ENCODE measurements at places on chromosomes 2 and 18.

- DNase-seq: peak; percentile 21
Measured at GRCh38 chr2:97870396-97870843, 125.3 kb downstream of the TMEM131 start.

DNA sequence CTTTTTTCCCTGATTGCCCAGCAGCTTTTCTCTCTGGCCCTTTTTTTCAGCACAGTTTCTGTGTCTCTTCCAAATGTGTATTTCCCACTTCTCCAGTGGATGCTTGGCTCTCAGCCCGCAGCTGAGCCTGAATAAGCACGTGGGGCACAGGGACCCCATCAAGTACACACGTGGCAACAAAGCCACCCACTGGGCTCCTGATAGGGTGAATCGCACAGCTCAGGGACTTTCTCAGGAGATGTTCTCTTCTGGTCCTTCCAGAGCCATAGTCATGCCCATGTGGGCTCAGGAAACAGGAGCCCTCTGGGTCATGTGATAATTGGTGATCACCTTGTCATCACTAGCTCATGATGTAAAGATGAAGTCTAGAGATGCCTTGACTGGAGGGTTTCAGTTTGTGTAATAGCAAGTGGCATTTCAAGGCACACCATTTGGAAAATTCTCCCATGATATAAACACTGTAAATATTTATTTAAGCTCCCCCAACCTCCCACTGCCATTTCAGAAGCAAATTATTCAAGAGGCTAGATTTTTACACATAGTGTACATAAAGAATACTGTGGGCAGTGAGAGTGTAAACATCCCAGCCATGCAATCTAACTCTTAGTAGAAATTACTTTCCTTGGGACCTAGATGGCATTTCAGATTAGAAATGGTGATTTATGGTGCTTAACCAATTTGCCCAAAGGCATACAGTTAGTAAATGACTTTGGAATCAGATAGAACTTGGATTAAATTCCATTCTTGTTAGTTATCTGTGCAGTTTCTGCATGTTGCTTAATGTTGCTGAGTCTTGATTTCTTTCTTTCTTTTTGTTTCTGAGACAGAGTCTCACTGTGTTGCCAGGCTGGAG, 597.5 kb downstream of the SLC4A3 start:
- peak; percentile 44 for DNase-seq

- DNase-seq: peak; percentile 34
Measured at GRCh38 chr2:85326406-85327159, 1.2 kb downstream of the TGOLN2 start.

- DNase-seq: no peak
Measured at GRCh38 chr18:10475654-10476291, 21.3 kb downstream of the APCDD1 start.

DNA sequence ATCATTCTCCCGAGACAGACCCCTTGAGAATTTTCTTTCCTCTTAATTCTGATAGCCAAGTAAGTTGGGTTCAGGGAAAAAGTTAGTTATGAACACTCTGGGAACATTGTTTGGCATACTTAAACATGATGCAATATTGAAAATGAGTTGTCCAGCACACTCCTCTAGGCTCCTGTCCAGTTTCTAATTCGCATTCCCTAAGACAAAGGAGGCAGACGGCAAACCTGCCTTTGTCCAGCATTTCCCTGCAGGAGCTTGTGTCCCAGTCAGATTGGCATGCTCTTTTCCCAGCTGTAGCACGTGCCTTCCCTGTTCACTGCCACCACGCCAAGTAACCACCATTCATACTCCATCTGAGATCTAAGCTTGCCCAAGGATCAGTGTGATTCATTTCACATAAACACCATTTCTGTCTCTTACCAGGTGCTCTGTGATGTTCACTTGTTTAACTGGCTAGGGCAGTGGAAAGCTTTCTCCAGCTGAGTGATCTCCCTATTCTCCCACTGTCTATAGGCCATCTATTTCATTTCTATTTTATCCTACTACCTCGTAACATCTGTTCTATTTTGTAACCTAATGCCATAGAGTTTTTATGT, 150.0 kb upstream of the EPB41L3 start:
- DNase-seq: no peak

GRCh38 chr2:95274291-95275150, at the start of gene PROM2:
Gene PROM2, plus strand, starts transcription at chr2:95274449. Its CDS starts 137 bp downstream, at chr2:95274586.
- peak; percentile 98 for DNase-seq

DNA sequence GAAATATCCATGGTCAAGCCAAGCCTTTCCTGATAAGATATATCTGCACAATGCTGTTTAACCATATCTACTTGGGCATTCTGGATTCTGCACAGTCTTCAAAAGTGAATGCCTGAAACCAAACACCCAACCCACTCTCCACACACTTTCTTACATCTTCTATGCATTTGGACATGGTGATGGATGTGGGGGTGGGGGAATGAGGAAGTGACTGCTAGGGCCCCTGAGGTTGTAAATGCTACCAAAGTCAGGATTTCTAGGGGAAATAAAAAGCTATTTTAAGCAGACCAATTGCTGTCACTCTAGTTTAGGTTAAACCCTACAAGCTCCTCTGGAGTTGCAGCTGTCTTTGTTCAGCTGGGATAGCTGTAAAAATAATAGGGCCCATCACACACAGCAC, 26.7 kb upstream of the TGFA start:
- no peak for DNase-seq

DNA sequence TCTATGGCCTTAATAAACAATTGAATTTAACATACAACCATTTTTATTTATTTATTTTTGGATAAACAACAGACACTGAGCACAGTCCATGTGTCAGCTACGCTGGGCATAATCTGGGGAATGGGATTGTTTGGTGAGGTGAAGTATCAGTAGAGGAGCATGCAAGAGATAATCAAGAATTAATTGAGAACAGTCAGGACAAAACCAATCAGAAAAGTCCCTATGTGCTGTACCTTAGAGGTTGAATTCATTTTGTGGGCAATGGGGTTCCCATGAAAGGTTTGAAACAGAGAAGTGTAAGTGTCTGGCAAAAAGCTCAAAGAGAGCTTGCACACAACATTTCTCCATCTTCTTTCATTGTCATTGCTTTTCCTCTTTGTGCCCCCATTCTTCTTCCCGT, 198.2 kb downstream of the RNF144A start:
- no peak for DNase-seq

GRCh38 chr2:21052044-21052443, 8.2 kb upstream of the APOB start:
- DNase-seq: no peak

DNA sequence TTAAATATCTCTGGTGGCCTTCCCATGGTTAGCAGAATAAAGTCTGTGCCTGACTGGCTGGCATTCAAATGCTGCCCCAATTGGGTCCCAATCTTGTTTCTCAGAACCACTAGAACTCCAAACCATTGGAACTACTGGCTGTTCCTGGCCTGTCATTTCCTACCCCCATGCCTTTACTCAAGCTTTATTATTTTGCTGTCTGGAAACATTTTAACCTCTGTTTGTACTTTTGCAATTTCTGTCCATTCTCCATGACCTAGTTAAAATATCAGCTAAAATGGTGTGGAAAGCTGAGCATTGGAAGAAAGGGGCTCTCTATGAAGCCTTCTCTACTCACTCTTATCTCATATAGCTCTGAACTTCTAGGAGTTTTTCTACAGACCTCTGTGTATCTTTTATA, 38.7 kb downstream of the RAPGEF4 start:
- DNase-seq: no peak

DNA sequence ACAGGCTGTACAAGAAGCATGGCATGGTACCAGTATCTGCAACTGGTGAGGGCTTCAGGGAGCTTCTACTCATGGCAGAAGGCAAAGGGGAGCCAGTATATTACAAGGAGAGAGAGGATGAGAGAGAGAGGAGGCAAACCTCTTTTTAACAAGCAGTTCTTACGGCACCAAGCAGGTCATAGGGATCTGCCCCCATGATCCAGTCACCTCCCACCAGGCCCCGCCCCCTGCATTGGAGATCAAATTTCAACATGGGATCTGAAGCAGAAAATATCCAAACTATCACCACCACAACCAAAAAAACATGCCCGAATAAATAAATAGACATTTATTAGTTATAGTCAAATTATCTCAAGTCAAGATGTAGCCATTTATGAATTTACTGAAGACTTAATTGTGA, 14.5 kb upstream of the SLC35F5 start:
- no peak for DNase-seq

- no peak for DNase-seq
Measured at GRCh38 chr2:205089958-205090357, 544.7 kb downstream of the PARD3B start.

DNA sequence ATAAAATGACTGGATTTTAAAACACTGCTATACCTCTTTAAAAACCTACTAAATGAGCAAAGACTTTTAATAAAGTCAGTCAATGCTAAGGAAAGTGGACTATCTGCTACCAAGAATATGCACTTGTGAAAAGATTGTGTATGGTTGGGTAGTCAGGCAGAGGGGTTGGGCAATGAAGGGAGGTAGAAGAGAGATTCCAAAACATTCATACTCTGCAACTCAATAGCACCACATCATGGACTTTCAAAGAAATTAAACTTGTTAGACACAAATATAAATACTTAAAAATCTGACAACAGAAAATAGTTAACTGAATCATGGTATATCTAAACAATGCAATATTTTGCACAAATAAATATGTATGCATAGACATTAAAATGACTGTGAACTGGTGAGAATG, 139.9 kb upstream of the MAPRE2 start:
- no peak for DNase-seq

GRCh38 chr2:127256381-127256780, 36.3 kb upstream of the CYP27C1 start:
- DNase-seq: no peak

DNA sequence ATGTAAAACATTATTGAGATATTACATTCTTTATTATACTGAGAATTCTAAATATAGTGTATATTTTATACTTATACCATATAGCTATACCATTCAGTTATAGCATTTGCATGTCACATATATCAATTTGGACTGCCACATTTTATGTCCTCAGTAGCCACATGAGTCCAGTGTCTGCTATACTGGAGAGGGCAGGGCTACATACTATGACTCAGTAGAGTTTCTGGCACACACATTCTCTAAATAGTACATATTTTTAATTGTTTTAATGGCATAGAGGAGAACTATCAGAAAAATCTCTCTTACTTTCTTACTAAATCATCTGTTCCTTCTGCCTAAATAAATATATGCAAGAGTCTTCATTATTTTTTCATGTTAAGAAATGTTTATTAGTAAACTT, 55.4 kb upstream of the COL5A2 start:
- no peak for DNase-seq

DNA sequence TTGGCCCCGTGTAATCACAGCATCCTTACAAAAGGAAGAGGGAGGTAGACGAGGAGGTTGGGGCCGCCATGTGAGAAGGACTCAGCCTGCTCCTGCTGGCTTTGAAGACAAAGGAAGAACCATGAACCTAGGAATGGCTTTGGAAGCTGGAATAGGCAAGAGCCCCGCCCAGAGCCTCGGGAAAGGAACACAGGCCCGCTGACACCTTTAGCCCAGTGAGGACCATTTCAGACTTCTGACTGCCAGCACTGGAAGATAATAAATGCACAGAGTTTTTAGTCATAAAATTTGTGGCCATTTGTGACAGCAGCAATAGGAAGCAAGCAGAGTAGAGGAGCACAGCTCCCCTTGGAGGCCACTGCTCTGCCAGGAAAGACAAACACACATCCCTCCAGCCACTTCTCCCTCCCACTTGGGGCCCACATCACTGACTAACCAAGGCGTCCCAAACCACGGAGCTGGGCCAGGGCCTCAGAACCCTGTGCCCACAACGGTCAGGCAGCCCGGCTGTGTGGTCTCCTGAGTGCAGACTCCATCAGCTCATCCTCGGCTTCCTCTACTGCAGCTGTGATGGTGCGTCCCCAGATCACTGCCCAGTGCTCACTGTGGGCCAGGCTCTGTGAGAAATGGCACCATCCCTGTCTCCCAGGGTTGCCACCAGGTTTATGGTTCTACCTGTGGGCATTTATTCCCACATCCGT, 39.7 kb downstream of the TFCP2L1 start:
- DNase-seq: no peak

- no peak for DNase-seq
Measured at GRCh38 chr18:71136487-71136886, 847.6 kb downstream of the SOCS6 start.

DNA sequence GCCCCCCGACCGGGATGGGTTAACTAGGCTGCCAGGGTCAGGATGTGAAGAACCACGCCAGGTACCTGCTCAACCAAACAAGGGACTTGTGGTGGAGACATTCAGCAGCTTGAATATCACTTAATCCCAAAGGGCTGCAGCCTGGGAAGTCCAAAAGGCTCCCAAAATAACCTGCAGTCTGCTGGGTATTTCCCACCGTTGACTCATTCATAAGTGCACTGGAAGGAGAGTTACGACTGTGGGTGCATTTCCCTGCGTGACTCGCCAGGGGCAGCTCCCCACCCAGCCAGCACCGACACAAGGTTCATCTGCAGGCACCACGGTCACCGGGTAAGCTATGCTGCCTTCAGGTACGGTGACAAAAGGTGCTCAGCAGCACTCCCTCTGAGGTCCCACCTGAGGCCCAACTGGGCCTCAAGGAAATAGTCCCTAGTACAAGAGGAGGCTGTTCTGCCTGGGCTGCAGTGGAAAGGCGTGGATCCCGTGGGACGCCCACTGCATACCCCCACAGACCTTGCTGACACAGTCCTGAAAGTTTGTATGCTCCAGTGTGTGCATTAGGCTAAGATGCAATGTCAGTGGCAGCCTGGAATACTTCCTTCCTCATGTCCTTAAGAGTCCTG, 86.5 kb downstream of the UXS1 start:
- no peak for DNase-seq

DNA sequence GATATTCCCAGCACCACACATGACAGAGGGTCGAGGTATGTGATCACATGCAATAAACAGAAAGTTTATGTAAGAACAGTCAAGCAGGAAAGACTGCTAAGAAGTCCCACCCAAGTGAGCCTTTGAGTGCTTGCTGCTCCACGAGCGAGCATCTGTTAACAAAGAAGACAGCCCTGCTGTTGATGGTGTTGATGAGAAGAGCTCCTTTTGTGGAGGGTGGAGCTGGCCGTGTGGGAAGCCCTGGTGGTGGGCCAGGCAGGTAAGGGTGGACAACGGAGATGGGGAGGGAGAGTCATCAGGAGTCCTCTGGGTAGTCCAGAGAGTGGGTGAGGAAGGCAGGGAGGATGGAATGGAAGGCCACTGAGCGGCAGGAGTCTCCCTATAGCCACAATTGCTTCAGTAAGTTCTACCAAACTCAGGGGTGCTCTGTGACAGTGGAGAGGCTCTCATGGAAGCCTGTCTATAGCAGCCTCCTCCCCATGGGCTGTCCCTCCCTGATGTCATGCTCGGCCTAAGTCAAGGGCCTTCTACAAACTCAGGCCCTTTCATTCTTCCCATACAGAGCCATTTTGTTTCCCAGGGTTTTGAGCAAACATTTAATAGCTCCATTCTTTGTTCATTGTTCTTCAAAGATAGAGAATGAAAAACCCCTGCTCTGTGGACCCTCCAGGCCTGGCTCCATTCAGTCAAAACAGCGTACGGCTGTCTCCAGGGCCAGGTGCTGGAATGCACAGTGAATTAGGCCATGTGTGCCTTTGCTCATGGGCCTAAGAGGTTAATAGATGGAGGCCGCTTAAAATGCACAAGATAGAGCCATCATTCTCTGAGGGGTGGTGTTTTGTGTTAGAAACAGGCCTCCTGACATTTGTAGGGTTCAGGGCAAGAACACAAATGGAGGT, 494.2 kb upstream of the RAB6C start:
- DNase-seq: no peak

- no peak for DNase-seq
Measured at GRCh38 chr18:76913583-76913982, 91.2 kb downstream of the ZNF236 start.
